ENCODE measurements at places on chromosomes 1 and 21. TPM values are rescaled to one million over a fixed set of nuclear protein-coding genes. Genes with fewer than 3 reads are reported as not detected.

GRCh38 chr1:24931146-24931467, 1.0 kb upstream of the RUNX3 start:
- peaks cover 26% of the 10 kb centered on the region for H3K4me1 ChIP-seq
- ATAC-seq = no peak
- H3K27me3 ChIP-seq = no peaks in the 10 kb centered on the region
- peak overlapping the region; percentile 58 for H3K27ac ChIP-seq
- peak overlapping the region; percentile 76 for H3K4me3 ChIP-seq

DNA sequence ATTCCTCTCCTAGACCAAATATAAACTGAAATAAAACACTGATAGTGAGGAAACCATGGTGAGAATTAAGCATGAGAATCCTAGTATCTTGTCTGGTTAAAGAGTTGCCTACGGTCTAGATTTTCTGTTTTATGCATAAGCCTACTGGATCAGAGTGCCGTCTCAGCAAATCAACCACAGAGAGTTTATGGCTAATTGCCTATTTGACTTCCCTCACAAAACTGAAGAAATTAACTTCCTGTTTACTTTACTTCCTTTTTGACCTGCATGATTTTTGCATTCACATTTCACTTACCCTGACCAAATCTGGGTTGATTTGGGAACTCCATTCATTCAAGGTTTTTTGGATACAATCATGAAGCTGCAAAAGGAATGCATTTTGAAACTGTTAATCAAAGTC, 5.0 kb downstream of the GCLM start:
- H3K27ac ChIP-seq = peak overlapping the region; percentile 36
- H3K4me1 ChIP-seq = peaks cover 13% of the 10 kb centered on the region
- H3K4me3 ChIP-seq = peak overlapping the region; percentile 45
- ATAC-seq = no peak
- no peaks in the 10 kb centered on the region for H3K27me3 ChIP-seq

GRCh38 chr1:7425771-7426170, 345.3 kb upstream of the VAMP3 start:
- no peaks in the 10 kb centered on the region for H3K4me1 ChIP-seq
- no peak overlapping the region for H3K27ac ChIP-seq
- no peaks in the 10 kb centered on the region for H3K36me3 ChIP-seq
- peaks cover 6% of the 10 kb centered on the region for H3K27me3 ChIP-seq
- no peak overlapping the region for H3K4me3 ChIP-seq
- no peak for ATAC-seq

AIRE gene
- total RNA-seq = not detected

LAPTM5 gene
- total RNA-seq = 333 TPM

HSD3B2 gene
- total RNA-seq = not detected

VAV3 gene
- 1.7 TPM for total RNA-seq

All from activated T-helper 17 cell treated with anti-CD3 and anti-CD28 coated beads, Interleukin-2, amount 50 U/mL, for 72 hours (primary cell).